Activated CD4-positive, alpha-beta memory T cell treated with anti-CD3 and anti-CD28 coated beads, Interleukin-2, amount 10 ng/mL, durations not matched to agents 7 days and 5 days (primary cell): ENCODE measurements at places on chromosomes 4 and X.

- DNase-seq = no peak
Observed at GRCh38 chr4:141686146-141686775, 49.9 kb downstream of the IL15 start.

GRCh38 chr4:127730142-127730913, at the start of gene SLC25A31:
TSS of gene SLC25A31 (plus strand) at chr4:127730400. CDS start at chr4:127730546, 146 bp downstream.
- DNase-seq = no peak

DNA sequence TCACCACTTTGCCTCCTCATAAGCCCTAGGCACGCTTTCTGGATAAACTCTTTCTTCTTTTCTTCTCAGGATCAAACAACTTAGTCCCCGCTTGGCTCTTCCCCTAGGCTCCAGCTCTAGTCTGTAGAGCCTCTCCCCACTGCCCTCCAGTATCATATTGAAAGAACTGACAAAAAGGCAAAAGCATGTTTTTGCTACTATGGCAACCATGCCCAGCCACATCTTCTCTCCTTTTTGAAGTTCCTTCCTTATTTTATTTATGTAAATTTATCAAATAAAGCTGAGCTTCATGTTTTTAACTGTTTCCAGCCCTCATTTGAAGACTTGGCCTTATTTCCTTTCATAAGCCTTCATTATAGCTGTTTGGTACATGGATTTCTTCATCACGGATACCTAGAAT, 86.0 kb upstream of the LIMCH1 start:
- DNase-seq = no peak

GRCh38 chr4:7427361-7427760, 7.4 kb downstream of the PSAPL1 start:
- no peak for DNase-seq

- DNase-seq = no peak
Observed at GRCh38 chr4:93659629-93660028, 168.9 kb upstream of the ATOH1 start.

DNA sequence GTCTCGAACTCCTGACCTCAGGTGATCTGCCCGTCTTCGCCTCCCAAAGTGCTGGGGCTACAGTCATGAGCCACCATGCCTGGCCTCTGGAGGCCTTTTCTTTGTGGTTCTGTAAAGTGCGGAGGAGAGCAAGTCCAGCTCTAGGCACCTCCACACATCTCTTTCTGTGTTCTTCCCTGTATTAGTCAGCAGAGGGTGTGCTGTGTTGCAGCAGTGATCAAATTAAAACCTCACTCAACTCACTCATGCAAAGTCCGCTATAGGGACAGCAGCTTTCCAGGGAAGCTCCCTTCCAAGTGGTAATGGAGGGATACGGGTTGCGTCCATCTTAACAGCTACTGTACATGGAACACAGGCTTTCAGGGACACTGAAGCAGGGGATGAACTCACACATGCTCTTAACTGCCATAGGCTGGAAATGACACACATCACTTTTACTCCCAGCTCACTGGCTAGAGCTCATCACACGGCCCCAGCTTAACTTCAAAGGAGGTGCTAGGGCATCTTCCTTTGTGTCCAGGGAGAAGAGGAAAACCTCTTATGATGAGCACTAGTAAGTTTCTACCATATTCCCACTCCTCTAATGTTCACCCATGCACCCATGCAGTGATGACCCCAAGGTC, 36.0 kb upstream of the CCNG2 start:
- DNase-seq = no peak

GRCh38 chr4:94582517-94582916, 130.8 kb downstream of the PDLIM5 start:
- no peak for DNase-seq

DNA sequence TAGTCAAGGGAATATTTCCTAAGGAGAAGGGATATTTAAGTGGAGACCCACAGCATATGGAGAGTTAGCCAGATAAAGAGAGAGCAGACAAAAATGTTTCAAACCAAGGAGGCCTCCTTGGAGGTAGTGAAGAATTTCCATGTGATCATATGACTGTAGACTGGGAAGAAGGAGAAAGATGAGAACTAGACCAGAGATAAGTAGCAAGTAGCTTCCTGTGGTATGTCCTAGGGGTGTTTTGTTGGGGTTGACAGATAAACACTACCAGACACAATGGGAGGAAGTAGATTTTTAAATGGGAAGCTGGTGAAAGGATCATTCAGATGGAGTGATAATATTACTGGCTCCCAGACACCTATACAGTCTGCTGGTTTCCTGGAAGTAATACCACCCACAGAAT, 13.6 kb downstream of the SYAP1 start:
- no peak for DNase-seq

GRCh38 chrX:53547668-53548067, 113.5 kb upstream of the HSD17B10 start:
- no peak for DNase-seq

DNA sequence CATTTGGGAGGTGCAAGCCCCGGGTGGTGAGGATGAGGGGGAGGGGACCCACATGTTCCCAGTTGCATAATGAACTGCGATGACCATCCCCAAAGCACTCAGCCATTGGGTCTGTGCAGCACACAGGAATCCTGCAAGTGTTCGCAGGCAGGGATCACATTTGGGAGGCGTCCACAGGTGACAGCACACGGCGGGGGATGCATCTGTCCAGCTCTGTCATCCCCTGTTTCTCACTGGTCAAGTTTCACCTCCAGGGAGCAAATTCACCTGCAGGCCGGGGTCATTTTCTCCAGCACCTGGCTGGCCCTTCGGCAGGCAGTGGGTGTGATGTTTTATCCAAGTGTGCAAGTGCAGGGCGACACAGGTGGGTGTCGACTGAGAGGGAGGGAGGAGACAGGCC, 33.3 kb upstream of the SORCS2 start:
- DNase-seq = no peak

GRCh38 chr4:149031399-149031798, 589.2 kb upstream of the NR3C2 start:
- no peak for DNase-seq

GRCh38 chr4:151207186-151207585, 69.8 kb upstream of the PRSS48 start:
- no peak for DNase-seq

DNA sequence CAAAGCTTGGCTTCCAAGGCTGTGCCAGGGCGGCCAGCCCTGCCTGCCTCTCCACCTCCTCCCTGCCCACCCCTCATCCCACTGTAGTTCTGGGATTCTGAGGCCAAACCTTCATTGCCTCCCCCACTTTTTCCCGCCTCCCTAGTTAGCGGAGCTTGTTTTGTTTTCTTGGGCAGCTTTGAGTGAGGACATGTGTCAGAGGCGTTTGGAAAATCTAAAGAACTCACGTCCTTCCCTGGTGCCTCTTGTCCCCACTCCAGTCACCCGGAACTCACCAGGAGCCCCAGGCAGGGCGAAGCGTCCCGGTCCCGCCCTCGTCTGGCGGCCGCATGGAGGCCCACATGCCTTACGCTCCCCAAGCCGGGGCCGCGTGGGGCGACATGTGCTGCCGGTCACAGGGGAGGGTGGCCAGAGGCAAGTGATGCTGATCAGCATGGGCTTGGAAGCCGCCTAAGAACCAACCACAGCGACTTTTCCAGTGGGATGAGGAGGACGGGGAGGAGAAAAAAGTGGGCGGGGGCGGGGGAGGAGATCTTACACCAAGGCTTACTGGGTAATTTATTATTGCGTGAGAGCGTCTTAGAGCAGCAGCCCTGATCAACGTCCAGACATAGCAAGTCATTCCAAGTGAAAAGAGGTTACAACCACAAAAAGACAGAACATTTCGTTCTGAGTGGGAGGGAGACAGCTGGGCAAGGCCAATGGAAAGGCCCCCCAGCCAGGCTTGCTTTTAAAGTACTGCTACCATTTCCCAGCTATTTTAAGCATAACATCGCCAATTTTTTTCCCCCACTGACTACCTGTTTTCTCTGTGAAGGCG, 48.5 kb downstream of the PRPS1 start:
- DNase-seq = peak; percentile 56

GRCh38 chr4:141686879-141687278, 50.5 kb downstream of the IL15 start:
- DNase-seq = no peak

DNA sequence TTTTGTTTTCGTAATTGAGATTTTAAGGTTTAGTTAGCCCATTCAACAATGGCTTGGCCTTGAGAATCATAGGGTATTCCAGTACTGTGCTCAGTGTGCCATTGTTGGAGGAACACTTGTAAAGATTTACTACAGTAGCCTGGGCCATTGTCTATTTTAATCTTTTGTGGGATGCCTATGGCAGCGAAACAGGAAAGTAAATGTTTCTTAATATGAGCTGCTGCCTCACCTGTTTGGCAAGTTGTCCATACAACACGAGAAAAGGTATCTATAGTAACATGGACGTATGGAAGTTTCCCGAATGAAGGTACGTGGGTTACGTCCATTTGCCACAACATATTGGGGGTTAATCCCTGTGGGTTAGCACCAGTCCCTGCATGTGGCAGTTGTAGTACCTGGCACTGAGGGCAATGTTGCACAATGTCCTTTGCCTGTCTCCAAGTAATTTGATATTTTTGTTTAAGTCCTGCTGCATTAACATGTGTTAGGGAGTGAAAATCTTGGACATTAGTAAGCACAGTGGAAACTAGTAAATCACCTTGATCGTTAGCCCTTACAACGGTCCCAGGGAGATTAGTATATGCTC, 38.6 kb upstream of the AADAT start:
- no peak for DNase-seq

- peak; percentile 50 for DNase-seq
Observed at GRCh38 chr4:244471-244870, 60.8 kb downstream of the ZNF732 start.

- DNase-seq = no peak
Observed at GRCh38 chr4:625631-626161, 323 bp downstream of the PDE6B start.

- no peak for DNase-seq
Observed at GRCh38 chr4:145868637-145869409, 69.8 kb downstream of the ZNF827 start.

DNA sequence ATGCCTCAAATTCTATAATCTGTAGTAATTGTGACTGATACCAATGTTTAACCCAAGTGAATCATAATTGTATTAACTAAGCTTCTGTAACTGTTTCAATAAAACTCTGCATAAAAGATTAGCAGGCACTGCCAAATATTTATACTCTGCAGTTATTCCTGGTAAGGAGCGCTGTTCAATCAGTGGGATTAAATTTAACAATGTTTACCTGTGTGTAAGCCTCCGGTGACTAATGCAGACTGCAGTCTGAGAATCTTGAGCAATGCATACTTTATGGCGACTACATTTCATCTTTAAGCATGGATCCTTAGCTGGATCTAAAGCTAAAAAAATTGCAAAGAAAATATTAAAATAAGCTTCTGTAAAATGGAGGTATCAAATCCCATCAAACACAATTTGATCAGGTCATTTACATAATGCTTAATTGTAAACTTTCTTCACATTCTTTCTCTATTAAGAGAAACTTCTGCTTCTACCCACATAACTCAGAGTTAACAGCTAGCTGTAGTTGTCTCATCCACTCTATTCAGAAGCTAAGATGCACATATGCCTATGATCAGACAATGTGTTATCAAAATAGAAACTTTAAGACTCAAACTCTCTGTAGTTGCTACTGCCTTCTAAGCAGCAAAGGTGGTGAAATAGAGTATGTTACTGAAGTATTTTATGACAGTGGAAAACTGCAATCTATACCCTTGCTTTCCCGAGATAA, 234.0 kb downstream of the SPOCK3 start:
- DNase-seq = no peak

DNA sequence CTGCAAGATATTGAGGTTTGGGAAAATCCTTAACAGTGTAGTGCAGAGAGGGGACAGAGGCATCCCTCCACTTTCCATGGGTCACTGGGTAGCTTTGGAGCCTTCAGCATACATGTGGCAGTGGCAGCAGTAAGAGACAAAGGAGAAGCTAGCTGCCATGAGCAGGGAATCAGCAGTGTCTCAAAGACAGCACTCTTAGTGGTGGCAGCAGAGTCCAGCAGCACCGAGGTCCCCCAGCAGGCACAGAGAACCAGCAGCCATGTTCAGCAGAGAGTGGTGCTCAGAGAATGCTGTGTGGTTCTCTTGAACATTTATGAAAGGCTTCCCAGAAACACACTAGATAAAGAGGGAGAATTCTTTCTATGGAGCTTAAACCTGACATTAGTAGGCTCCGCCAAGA, 308.5 kb downstream of the CENPC start:
- DNase-seq = no peak

DNA sequence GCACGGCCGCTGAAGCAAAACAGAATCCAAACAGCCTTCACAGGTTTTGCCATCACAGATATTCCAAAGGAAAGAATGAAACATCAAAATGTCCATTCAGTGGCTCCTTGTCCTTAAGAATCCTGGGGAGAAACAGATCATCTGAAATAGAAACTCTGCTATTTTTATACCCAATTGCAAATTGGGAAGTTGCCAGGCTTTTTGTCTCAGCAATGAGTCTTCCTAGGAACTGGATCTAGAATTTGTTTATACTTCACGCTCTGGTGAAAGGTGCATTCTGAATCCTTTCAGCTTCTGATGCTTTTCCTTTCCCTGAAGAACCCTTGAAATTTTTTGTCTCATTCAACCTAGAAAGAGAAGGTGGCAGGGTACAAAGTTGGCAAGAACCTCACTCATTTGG, 218.9 kb downstream of the FBXW7 start:
- no peak for DNase-seq

DNA sequence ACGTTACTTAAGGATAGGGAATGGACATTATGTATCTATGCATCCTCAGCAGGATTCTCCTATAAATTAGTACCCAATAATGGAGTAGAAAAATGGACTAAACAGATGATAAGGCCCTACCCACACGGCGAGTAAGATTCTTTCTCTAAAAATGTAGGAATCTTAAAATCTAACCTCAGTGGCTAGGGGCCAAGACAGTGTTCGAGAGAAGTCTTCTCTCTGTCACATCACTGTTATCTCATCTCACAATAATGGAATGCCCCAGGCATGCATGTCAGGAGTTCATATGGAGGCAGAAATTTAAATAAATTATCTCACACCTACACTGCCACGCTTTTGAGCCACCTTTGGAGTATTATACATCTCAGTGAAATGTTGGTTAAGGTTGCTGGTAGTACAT, 132.9 kb downstream of the LDB2 start:
- no peak for DNase-seq

GRCh38 chr4:85544751-85545150, 69.8 kb downstream of the ARHGAP24 start:
- DNase-seq = no peak

GRCh38 chr4:48844843-48845242, 14.0 kb downstream of the OCIAD1 start:
- DNase-seq = no peak

DNA sequence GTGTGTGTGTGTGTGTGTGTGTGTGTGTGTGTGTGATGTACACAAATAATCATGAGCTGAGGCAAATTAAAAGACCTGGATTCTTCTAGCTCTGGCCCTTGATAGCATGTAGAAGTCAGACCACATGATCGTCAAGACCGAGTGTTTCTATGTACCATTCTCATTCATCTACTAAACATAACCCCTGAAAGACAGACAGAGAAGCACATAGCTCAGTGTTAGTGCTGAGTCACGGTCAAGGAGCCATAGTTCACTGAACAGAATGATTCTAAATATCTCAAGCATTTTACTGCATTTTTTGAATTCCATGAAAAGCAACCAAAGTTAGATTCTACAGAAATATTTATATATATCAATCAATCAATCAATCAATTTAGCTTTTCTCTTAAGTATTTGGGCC, 412.3 kb upstream of the CXorf51A start:
- DNase-seq = no peak

- no peak for DNase-seq
Observed at GRCh38 chrX:32155044-32155638, 1056.2 kb downstream of the DMD start.
